ENCODE measurements at places on chromosomes 16 and 17. TPM values are rescaled to one million over a fixed set of nuclear protein-coding genes. Genes with fewer than 3 reads are reported as not detected.

The CES5A gene
- not detected for total RNA-seq

The ICAM2 gene
- total RNA-seq, result 2.6 TPM

DNA sequence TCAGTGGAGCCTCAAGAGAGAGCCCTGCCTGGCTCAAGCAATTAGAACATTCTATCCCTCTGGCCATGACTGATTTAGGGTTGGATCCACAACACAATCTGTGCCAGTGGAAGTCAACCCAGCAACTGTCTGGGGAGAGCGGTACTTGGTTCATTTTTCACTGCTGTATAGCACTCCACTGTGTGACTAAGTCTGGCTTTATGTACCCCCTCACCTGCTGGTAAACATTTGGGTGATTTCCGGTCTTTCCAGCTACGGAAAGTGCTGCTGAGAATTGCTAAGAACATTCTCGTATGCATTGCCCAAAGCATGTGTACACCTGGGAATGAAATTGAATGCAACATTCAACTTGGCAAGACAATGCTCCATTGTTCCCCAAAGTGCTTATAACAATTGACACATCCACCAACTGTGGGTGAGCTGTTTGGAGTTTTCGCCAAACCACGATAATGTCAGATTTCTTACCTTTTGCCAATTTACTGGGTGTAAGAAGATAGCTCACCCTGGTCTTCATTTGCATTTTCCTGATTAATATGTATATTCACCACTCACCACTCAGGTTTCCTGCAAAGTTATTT, 63.5 kb upstream of the MED9 start:
- DNase-seq, result no peak

The MRM3 gene
- total RNA-seq, result 21.1 TPM

The POLR3K gene
- total RNA-seq, result 3.3 TPM

DNA sequence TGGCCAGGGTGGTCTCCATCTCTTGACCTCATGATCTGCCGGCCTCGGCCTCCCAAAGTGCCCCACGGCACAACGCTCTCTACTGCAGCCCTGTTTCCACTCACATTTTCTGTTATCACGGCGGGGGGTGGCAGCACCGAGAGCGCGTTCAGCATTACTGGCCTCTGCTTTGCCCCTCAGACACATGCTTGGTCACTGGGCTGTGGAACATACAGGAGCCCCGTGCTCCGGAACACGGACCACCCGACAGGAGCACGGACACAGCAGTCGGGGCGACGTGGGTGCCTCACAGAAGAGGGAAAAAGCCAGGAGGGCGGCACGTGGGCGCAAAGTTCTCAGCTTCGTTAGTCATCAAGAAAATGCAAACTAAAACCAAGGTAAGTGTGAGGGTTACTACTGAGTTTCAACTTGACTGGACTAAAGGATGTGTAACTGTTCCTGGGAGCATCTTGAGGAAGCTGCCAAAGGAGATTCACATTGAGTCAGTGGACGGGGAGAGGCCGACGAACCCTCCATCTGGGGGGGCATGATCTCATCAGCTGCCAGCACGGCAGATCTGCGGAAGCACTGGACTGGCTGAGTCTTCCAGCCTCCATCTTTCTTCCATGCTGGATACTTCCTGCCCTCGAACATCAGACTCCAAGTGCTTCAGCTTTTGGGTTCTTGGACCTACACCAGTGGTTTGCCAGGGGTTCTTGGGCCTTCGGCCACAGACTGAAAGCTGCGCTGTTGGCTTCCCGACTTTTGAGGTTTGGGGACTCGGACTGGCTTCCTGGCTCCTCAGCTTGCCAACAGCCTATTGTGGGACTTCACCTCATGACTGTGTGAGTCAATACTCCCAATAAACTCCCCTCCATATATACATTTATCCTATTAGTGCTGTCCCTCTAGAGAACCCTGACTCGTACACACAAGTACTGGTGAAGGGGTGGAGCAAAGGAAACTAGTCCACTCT, 106.8 kb downstream of the ZNF778 start:
- peak; percentile 69 for DNase-seq

DNA sequence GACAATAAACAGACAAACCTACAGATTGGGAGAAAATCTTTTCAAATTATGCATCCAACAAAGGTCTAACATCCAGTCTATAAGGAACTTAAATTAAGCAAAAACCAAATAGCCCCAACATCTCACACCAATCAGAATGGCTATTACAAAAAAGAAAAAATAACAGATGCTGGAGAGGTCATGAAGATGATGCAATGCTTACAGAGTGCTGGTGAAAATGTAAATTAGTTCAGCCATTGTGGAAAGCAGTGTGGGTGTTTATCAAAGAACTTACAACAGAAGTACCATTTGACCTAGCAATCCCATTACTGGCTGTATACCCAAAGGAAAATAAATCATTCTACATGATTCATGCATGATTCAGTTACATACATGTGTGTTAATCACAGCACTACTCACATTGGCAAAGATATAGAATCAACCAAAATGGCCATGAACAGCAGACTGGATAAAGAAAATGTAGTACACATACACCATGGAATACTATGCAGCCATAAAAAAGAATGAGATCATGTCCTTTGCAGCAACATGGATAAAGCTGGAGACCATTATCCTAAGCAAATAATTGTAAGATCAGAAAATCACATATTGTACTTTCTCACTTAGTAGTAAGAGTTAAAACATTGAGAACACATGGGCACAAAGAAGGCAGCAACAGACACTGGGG, 223.9 kb upstream of the WSB1 start:
- no peak for DNase-seq

GRCh38 chr17:81713556-81714411, 1.7 kb downstream of the SLC25A10 start:
- no peak for DNase-seq
